ENCODE measurements at places on chromosomes 16 and 17. TPM values are rescaled to one million over a fixed set of nuclear protein-coding genes. Genes with fewer than 3 reads are reported as not detected.

Gene PRAC2
- total RNA-seq: not detected

- DNase-seq: peak; percentile 39
These were observed 13.5 kb downstream of the SCO1 start for GRCh38 chr17:10683853-10684252.

Gene CCL23
- 0.65 TPM for total RNA-seq

Gene QPRT
- total RNA-seq: 0.20 TPM

GRCh38 chr17:75626496-75627038 is 6.7 kb upstream of the SMIM5 start:
- no peak for DNase-seq

Gene MYH8
- not detected for total RNA-seq

DNA sequence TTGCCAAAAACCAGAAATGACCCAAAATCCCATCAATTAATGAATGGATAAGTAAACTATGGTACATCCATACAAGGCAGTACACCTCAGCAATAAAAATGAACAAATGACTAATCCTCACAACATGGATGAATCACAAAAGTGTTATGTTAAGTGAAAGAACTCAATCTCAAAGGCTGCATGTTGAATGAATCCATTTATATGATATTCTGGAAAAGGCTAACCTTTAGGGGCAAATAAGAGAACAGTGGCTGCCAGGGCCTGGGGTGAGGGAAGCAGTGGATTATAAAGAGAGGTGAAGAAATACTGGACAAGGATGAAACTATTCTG is 46.1 kb upstream of the MSI2 start:
- peak; percentile 14 for DNase-seq

DNA sequence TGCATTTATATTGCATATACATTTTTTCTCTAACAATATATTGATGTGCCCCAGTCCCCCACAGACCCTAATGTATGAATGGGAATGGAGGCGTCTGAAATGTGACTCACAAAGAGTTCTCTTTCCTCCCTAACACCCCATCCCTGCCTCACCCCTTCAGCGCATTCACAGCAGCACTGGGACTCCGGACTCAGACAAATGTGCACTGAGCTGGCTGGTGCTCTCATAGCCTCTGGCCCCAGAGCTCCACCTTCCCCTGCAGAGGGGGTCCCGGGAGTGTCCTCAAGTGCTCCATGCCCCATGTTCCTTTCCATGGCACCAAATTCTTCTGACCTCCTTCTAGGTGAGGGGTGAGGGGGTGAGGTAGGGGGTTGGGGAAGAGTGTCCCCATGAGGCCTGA is 20.6 kb downstream of the NPTX1 start:
- no peak for DNase-seq

Gene SOX9
- not detected for total RNA-seq

DNA sequence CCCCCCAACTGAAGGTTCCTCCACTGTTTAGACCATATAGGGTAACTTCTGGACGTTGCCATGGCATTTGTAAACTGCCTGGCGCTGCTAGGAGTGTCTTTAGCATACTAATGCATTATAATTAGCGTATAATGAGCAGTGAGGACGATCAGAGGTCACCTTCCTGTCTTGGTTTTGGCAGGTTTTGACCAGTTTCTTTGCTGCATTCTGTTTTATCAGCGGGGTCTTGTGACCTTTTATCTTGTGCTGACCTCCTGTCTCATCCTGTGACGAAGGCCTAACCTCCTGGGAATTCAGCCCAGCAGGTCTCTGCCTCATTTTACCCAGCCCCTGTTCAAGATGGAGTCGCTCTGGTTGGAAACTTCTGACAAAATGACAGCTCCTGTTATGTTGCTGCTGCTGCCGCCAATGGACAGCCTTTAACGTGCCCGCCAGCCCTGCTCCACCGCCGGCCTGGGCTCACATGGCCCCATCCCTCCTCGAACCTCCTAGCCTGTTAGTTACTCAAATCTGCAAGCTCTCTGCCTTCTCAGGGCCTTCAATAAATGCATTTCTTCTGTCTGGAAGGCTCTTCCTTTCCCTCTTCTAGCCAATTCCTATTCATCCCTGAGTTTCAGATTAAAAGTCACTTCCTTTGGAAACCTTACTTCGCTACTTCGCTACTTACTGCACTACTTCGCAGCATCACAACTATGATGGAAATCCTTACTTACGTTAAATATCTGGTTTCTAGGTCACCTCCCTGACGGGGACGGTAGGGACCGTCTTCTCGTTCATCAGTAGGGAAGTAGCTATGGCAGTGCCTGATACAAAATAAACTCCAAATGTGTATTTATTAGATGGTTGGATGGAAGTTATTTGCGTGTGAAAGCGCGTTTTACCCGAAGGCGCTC is 640 bp upstream of the NAGLU start:
- no peak for DNase-seq

DNA sequence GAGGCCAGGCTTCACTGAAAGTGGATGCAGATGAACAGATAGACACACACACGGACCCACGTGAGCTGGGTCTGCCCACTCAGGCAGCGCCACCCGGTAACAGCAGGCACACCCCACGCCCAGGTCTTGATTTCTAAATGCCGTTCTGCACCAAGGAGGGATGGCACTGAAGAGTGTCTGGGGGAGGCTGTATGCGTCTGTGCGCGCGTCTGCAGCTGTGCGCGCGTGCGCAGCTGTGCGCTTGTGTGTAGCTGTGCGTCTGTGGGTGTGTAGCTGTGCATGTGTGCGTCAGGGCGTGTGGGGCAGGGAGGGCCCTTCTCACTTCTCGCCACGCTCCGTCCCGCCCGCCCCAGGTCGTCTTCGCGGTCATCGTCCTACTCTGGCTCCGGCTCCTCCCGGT is 15.5 kb upstream of the IL17C start:
- no peak for DNase-seq

Gene WBP2
- total RNA-seq: 19.4 TPM

GRCh38 chr17:75047398-75048098 is 523 bp downstream of the KCTD2 start:
- no peak for DNase-seq

Gene KRT34
- not detected for total RNA-seq

Gene C17orf50
- not detected for total RNA-seq

GRCh38 chr17:45171338-45172231 is 9.9 kb downstream of the HEXIM2 start:
- DNase-seq: no peak

DNA sequence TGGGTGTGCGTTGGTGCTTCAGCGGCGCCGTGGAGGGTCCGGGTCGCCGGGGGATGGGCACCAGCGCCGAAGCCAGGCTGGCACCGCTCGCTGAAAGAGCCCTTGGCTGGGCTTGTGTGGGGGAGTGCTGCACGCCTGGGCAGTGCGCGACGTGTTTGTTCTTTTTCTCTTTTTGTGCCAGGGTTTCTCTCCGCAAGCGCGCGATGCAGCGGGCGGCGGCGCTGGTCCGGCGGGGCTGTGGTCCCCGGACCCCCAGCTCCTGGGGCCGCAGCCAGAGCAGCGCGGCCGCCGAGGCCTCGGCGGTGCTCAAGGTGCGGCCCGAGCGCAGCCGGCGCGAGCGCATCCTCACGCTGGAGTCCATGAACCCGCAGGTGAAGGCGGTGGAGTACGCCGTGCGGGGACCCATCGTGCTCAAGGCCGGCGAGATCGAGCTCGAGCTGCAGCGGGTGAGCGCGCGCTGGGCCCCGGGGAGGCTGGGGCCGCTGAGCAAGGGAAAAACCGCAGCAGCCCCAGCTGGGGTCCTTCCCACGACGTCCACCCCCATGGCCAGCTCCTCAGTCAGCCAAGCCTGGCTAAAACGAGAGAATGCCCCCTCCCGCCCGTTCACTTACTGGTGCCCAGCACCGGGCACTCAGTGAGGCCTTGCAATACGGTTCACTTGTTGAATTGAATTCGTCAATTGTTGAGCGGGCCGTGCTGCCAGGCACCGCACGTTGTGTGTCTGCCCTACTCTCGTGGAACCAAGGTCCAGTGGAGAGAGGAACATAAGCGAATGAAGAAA is 541 bp downstream of the GPT2 start:
- peak; percentile 39 for DNase-seq

Gene CDR2L
- 5.7 TPM for total RNA-seq

Gene KLHL11
- 26.6 TPM for total RNA-seq

DNA sequence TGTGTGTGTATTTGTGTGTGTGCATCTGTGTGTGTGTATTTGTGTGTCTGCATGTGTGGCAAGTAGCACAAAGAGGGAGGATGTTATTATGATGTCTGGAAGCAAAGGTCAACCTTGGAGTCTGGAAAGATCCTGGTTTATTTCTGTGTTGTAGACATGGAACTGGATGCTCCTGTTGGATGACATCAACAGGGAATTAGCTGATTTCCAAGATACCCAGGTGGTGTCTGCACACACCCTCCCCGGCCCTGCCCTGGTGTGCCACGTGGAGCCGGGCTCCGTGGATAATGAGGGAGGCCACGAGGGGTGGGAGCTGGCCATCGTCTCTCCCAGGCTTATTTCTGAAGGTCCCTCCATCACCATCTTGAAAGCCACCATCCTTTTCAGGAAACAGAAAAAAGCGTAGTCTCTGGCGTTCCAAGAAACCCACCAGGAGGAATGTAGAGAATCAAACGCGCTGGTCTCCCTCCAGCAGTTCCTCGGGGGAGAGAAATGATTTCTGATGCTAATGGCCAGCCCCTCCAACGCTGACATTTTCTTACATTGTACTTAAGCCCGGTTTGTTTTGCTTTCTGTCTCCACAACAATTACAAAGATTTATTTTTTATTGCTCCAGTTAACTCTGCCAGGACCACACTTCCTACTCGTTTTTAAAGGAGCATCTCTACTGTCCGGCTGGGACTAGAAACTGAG is 93.3 kb downstream of the FOXL1 start:
- no peak for DNase-seq

Gene NEUROD2
- total RNA-seq: not detected

DNA sequence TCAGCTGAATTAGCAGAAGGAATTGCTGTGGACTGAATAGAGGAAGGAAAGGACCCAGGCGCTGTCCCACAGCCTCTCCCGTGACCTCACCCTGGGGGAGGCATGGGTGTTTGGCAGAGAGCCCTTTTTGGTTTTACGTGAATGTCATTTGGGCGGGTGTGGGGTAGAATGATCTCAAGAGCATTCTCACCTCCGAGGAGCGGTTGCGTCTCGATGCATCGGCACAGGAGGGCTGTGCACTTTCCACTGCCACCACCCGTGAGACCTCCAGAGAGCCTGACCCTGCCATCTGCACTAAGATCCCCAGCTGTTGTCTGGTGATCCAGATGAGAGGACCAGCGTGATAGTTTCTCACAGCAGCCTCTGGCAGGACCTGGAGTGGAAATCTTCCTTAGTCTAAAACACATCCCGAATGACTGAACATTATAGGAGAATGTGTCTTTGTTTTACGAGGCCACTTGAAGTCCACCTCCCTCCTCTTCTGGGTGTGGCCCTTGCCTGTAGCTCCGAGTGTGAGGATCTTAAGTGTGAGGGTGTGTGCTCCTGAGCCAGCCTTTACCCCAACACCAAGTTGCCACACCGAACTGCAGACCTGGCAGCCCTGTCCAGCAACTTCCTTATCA is 29.3 kb downstream of the FOXK2 start:
- DNase-seq: peak; percentile 22

- DNase-seq: no peak
These were observed 485.7 kb downstream of the HS3ST4 start for GRCh38 chr16:26177438-26177837.

GRCh38 chr16:65961476-65962143 is 404.9 kb upstream of the CDH5 start:
- no peak for DNase-seq

Gene TLCD1
- total RNA-seq: 1.2 TPM
